ENCODE measurements at places on chromosomes 4 and X.

- DNase-seq = no peak
Observed at GRCh38 chrX:69319376-69319775, 154.1 kb upstream of the PJA1 start.

DNA sequence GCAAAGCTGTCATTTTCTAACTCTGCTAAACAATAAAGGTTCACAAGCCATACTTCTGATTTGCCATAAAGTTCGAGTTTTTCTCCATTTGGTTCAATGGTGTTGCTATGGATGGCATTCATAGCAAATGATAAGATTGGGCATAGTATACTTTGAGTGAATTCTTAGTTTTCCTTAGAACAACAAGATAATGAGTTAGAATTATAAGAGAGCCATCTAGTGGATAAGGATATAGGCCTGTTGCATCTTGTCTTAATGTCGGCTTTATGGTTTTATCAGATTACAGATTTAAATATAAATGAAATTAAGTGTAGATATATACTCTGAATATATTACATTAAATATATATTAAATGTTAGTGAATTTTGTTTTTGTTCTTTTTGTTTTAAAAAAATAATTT is 644.6 kb downstream of the IL1RAPL1 start:
- no peak for DNase-seq

GRCh38 chr4:68744368-68744767 is 71.4 kb upstream of the UGT2B10 start:
- DNase-seq = no peak

- DNase-seq = no peak
Observed at GRCh38 chr4:15832523-15833451, 54.7 kb downstream of the CD38 start.

DNA sequence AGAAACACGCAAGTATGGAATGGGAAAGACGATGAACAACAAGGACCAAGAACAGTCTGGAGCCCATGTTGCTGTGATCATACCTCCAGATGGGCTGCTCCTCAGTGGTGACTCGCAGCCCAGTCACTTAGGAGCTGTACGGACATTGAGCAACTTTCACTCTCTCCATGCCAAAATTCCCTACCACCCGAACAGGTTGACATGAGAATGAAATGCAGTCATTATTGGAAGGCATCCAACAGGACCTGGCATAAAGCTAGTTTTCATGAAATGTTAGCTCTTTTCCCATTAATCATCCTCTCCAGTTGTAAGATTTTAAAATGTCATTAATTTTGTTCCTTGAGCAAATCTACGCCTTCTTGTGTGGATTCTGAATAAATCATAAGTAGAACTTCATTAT is 82.7 kb upstream of the GPM6B start:
- no peak for DNase-seq

- no peak for DNase-seq
Observed at GRCh38 chrX:7330556-7330955, 182.6 kb upstream of the PUDP start.

- no peak for DNase-seq
Observed at GRCh38 chr4:180296036-180296599, 1947.1 kb upstream of the TENM3 start.

- DNase-seq = no peak
Observed at GRCh38 chrX:131279197-131279596, 9.9 kb downstream of the IGSF1 start.

- no peak for DNase-seq
Observed at GRCh38 chrX:47540754-47541538, 20.1 kb upstream of the ARAF start.

- no peak for DNase-seq
Observed at GRCh38 chrX:106613277-106613676, 1.5 kb downstream of the RADX start.

DNA sequence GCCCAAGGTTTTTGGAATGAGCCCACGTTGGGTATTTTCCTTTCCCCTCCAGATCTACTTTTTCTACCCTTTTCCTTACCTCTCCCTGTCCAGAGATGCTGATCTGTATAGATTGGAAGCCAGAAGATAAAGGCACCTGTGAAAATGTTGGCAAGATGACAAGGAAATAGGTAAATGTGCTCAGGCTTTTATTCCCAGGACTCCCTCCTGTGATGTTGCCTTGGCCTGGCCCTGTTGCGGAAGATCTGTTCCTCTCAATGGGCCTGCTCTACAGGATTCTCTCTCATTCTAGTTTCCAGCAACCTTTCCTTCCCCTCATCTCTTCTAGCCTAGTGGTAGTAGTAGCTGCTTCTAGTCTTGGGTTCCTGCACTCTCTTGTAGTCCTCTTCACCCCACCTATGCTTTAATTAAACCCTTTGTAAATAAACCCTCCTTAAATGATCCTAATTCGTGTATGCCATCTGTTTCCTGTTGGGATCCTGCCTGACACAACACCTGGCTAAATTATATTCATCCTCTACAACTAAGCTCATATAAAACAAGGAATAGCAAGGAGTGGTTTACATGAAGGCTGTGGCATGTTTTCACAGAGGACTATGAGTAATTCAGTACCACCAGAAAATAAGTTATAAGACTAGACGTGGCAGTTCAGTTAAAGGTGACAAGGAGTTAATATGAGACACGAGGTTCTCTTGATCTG is 95.7 kb upstream of the MAOA start:
- DNase-seq = no peak

- no peak for DNase-seq
Observed at GRCh38 chrX:51494409-51494808, 2.0 kb downstream of the NUDT11 start.

DNA sequence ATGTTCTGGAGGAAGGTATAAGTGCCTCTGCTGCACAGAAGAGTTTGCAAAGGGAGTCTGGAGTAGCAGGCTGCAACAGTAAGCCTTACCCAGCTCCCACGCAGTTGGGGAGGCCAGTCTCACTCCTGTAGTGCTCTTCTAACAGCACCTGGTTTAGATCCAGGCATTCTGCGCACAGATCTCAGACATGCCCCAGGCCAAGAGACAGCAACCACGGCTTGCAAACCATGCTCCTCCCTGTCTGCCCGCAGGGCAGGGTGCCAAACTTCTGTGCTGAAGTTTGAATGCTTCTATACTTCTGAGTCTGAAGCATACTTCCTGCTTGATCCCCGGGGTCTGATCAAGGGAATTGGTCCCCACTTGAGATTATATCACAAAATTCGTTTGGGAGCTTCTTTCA is 106.3 kb downstream of the LINC00632 start:
- no peak for DNase-seq

- DNase-seq = no peak
Observed at GRCh38 chrX:49106930-49107329, 16.6 kb downstream of the GPKOW start.

GRCh38 chrX:97787849-97788248 is 904.1 kb downstream of the RPA4 start:
- DNase-seq = no peak

GRCh38 chrX:21873063-21873775 is 17.4 kb downstream of the YY2 start:
- no peak for DNase-seq

- DNase-seq = no peak
Observed at GRCh38 chr4:88327665-88328064, 43.3 kb upstream of the PPM1K start.

GRCh38 chr4:4456351-4456750 is 69.4 kb downstream of the NSG1 start:
- DNase-seq = no peak

GRCh38 chr4:144699565-144699964 is 53.6 kb downstream of the HHIP start:
- DNase-seq = no peak

DNA sequence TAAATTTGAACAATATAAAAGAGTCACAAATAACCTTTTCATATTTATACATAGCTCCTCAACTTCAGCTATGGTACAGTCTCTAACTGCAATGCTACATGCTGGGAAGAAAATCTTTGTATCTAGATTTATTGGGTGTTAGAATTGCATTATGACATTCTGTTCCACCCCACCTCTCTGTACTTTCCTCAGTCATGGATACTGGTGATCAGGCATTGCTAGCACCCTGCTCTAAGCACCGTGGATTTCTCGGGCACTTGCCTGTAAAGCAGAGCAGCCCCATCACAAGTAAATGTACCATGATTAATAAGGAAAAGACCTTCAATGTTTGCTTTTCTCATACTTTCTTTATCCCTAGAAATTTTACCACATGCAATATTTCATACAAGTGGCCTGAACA is 1028.9 kb upstream of the INTU start:
- DNase-seq = no peak

GRCh38 chrX:14871767-14872166 is 1.1 kb downstream of the FANCB start:
- DNase-seq = no peak

- no peak for DNase-seq
Observed at GRCh38 chr4:165874072-165874790, 1.2 kb downstream of the TLL1 start.

- no peak for DNase-seq
Observed at GRCh38 chr4:8280876-8281440, 11.4 kb downstream of the HTRA3 start.

GRCh38 chr4:12912896-12913418 is 571.2 kb downstream of the RAB28 start:
- DNase-seq = no peak

DNA sequence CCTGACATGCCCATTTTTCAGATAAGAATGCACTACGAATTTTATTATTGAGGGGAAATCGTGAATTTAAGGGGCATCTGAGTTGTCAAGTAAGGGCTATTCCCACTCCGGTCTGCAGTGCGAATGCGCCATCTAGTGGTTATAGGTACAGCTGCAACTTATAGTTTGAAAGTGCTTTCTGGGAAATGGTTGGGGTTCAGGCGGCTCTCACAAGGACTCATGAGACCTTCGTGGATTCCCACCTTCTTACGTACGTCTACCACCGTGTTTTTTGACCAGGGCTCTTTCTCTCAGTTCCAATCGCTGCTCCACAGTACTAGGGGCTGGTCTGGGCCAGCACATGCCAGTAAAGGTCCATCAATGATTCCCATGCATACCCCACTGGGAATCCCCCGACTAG is 12.3 kb downstream of the MSL3 start:
- DNase-seq = no peak

- peak; percentile 66 for DNase-seq
Observed at GRCh38 chrX:81195712-81196111, 6.0 kb downstream of the HMGN5 start.

- DNase-seq = no peak
Observed at GRCh38 chr4:25835384-25835783, 27.4 kb downstream of the SEL1L3 start.

All from stimulated activated CD4-positive, alpha-beta T cell treated with anti-CD3 and anti-CD28 coated beads, Interleukin-12 subunit alpha, Interleukin-12 subunit beta, amount 100 ng/mL, for 48 hours (primary cell).